ENCODE measurements at places on chromosomes 7 and 10.

- DNase-seq, result no peak
Observed at GRCh38 chr10:75736889-75737579, 305.6 kb downstream of the LRMDA start.

DNA sequence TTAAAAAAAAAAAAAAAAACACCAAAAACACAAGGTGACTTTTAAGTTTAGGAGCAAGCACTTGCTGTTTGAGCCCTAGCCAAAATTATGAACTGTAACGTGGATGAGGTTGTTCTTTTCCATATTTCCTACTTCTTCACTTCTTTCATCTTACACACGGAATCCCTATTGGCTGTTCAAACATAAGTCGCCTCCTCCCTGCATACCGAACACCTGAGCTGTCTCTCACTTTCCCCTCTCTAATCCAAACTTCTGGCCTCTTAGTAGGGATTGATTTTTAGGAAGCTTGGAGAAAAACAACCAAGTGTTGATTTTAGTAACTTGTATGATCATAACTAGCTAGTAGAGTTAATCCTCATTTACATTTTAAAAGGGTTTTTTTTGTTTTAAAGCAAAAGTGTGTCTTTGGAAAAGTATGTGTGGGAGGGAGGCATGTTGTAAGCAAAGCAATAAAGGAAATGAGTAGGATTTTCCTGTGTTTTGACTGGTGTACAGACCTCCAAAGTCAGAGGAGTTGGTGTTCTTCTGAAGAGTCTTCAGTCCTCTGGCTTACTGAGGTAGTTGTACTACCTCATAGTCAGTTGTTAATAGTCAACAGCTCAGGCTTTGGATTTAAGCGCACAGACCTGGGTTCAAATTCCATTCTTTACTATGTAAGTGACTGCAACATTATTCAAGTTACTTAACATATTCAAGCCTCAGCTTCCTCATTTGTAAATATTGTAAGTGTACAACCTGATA lies 39.3 kb downstream of the RABGEF1 start:
- DNase-seq, result peak; percentile 29

GRCh38 chr7:140004672-140005071 lies 58.1 kb downstream of the PARP12 start:
- no peak for DNase-seq

DNA sequence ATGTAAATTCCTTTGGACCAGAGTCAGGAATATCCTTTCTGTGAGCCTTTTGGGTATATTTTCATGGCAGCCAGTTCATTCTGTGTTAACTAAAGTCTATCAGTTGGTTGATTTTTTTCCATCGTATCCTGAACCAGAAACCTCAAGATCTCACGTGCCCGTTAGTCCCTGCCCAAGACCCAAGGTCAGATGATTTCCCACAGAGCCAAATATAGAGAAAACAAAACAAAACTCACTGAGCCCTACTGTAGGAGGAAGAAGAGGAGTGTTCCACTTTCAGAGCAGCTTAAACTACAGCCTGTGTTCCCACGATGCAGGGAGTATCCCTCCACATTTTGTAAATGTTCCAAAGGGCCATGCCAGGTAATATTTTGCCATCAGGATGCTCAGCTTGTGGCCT lies 96.0 kb upstream of the ADO start:
- DNase-seq, result no peak

DNA sequence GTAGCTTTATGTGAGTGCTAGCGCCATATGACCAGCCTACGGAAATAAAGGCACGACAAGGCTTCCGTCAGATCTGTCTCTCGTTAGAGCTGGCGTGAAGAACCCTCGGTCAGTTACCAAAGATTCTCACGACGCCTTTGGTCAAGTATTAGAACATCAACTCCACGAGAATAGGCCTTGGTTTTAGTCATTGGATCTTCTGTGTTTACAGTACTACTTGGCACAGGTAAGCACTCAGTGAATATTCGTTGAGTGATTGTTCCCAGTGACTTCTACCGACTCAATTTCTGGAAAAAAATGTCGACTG lies 316 bp downstream of the RBM48 start:
- no peak for DNase-seq

DNA sequence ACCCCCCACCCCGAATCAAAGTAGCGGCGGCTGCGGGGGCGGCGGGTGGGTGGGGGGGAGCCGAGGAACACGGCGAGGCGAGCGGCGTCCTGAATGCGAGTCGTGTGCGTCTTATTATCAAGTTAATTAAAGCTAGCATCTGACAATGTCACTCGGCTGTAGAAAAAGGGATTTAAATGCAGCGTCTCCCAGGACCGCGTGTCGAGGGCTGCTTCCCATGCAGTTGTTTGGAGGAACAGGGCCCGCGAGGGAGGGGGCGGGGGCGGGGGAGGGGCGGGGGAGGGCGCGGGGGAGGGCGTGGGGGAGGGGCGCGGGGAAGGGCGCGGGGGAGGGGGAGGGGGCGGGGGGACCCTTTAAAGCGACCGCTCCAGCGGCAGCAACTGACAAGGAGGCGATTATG lies 2.7 kb upstream of the UNCX start:
- DNase-seq, result no peak

DNA sequence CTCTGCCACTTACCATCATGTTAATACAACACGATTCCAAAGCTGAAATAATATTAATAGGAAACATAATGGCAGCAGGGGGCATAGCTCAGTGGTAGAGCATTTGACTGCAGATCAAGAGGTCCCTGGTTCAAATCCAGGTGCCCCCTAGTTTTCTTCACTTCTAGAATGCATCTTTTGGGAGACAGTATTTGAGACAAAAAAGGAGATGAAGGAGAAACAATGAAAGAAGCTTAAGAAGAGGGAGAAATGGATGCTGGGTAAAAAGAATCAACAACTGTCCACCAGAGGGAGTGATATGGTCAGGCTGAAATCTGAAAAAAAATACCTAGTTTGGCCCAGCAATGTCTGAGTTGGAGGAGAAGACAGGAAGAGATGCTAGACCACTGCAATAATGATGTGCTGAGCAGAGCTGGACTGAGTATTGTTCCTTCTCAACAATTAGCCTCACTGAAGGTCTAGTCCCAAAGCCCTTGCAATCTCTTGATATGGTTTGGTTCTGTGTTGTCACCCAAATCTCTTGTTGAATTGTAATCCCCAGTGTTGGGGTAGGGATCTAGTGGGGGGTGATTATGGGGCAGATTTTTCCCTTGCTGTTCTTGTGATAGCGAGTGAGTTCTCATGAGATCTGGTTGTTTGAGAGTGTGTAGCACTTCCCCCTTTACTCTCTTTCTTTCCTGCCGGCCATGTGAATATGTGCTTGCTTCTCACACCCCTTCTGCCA lies 48.3 kb downstream of the ZNF783 start:
- peak; percentile 75 for DNase-seq

GRCh38 chr10:78354101-78354500 lies 320.4 kb downstream of the RPS24 start:
- no peak for DNase-seq

DNA sequence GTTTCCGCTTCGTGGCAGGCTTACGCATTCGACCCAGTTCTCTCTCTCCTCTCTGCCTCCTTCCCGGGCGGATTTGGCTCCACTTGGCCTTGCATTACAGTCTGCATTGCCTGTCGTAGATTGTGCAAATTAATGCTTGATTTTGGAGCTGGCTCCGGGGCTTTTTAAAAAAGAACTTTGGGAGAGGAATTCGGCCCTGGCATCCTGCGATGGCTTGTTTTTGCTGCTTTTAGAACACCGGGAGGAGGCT lies 767 bp downstream of the EIF4EBP2 start:
- no peak for DNase-seq

GRCh38 chr10:61921143-61921542 lies 19.6 kb downstream of the ARID5B start:
- no peak for DNase-seq

- no peak for DNase-seq
Observed at GRCh38 chr10:25933653-25934608, at the start of gene MYO3A. MYO3A (plus strand) TSS chr10:25934229; CDS start chr10:25952111, 17,882 bp downstream.

DNA sequence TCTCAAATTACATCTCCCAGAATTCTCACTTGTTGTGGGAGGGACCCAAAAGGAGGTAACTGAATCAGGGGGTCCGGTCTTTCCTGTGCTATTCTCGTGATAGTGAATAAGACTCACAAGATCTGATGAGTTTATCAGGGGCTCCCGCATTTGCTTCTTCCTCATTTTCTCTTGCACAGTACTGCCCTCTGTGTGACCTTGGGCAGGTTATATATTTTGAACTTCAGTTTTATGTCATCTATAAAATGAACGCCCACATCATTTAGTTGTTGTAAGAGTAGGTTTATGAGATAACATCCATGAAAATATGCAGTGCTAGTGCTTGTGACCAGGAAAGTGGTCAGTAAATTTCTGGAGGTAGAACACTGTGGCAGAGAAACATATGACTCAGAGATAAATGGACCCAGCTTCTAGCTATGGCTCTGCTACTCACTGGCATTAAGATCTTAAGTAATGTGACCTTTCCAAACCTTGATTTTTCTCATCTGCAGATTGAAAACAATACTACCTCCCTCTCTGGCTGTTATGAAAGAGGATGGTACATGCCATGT lies 44.3 kb downstream of the SCRN1 start:
- no peak for DNase-seq

DNA sequence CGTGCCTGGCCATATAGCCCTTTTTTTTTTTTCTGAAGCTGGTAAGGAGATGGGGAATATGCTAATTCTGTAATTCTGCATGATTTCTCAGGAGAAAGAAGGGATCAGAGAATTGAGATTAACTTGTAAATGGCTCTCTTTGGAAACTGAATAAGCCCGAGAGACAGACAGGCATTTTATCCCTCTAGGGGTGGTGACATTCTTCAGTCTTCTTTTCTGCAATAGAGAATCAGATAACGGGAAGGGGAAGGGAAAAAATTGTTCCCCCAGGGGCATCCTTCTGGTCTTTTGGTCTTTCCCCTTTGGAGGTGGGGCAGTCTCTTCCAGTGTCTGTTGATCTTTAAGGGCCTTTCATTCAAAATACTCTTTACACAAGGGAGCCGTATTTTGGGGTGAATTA lies 34.2 kb downstream of the HK1 start:
- no peak for DNase-seq

DNA sequence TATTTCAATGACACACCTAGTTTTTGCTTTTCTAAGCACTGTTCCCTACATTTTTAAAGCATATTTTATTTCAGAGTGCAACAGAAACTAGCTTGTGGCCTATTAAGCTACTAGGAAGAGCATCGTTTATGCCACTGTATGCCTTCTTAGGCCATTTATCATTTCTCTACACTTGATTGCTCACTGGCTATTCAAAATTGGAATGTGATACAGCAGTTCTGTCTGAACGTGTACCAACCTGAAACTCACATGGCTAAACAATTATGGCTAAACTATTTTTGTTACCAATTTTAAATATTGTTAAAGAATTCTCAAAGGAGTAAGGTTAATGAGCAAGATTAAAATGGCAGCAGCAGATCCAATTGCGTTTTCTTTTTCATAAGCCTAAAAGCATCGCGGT lies 105.2 kb downstream of the GSAP start:
- no peak for DNase-seq

- DNase-seq, result peak; percentile 95
Observed at GRCh38 chr7:21945454-21946221, at the start of gene CDCA7L. CDCA7L (minus strand) TSS chr7:21945899; CDS start chr7:21945804, 95 bp downstream.

DNA sequence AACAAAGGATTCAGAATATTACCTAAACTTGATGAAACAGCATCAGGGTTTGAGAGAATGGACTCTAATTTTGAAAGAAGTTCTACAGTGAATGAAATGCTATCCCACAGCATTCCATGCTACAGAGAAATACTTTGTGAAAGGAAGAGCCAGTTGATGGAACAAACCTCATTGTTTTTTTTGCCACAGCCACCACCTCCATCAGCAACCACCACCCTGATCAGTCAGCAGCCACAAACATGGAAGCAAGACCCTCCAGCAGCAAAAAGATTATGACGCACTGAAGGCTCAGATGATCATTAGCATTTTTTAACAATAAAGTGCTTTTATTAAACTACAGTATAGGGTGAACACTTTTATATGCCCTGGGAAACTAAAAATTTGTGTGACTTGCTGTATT lies 98.7 kb downstream of the LRRC4 start:
- no peak for DNase-seq

- no peak for DNase-seq
Observed at GRCh38 chr10:100970914-100971811, 1.9 kb downstream of the SEMA4G start.

DNA sequence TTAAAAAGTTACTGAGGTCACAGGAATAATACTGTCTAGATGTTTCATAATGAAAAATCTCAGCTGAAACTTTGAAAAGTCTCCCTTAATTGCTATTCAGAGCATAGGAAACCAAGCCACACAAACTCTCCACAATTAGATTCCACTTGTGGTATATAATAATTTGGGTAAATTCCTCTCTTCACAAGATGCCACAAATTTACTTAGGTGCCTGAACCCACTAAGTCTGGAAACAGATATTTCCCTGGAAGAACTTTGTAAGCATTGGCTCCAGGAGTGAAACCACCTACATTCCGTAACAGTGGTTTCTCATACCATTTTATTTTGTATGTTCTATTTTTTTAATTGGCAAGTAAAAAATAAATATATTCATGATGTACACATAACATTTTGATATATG lies 493.4 kb downstream of the SEMA3D start:
- DNase-seq, result no peak

- no peak for DNase-seq
Observed at GRCh38 chr7:78417180-78417853, 618.7 kb downstream of the PHTF2 start.

- no peak for DNase-seq
Observed at GRCh38 chr7:7920481-7920880, 48.1 kb upstream of the GLCCI1 start.

- DNase-seq, result peak; percentile 65
Observed at GRCh38 chr10:122648599-122649428, 50.8 kb downstream of the C10orf120 start.

DNA sequence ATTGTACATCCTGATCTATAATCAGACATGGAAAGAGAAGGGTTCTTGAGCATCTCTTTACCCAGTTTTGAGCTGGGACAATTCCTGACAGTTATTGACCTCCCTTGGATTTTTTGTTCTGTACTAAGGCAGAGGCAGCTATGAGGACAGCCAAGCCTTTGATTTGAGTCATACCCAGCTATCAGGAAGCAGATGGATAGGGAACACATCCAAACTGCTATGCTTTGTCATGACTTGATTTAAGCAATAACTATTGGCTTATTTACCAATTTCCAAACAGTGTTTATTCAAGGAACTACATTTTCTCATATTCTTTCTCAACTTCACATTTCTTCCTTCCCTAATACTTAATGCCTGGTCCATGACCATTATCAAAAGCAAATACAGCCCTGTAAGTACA lies 396.4 kb upstream of the STEAP1 start:
- no peak for DNase-seq

GRCh38 chr10:501596-501995 lies 187.9 kb downstream of the DIP2C start:
- DNase-seq, result no peak

DNA sequence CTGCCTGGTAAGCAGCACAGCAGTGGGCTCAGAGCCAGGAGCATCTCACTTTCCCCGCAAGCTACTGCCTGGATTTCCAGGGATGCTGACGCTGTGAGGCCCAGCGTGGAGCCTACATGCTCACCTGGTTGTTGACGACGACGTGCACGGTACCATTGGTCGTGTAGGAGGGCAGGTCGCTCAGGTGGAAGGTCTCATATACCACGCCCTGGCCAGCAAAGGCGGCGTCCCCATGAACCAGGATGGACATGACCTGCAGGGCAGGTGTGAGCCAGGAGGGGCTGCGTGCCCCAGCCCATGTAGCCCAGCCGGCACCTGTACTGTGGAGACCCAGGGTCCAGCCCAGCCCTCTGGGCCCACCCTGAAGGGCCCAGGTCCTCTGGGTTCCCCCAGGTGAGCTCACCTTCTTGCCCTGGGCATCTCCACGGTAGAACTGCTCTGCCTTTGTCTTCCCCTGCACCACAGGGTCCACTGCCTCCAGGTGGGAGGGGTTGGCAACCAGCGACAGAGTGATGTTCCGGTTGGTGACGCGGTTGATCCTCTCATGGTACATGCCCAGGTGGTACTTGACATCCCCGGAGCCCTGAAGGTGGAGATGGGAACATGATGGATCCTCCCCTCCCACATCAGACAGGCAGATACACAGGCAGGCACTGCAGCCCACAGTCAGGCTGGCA lies 15.4 kb downstream of the OGDHL start:
- no peak for DNase-seq
